ENCODE measurements at places on chromosomes 6 and 20. TPM values are rescaled to one million over a fixed set of nuclear protein-coding genes. Genes with fewer than 3 reads are reported as not detected.

- H3K4me1 ChIP-seq = no peaks in the 10 kb centered on the region
- no peak for DNase-seq
- H3K27me3 ChIP-seq = no peaks in the 10 kb centered on the region
- H3K4me3 ChIP-seq = no peak overlapping the region
- H3K36me3 ChIP-seq = no peaks in the 10 kb centered on the region
Measured at GRCh38 chr6:107504270-107505026, 14.5 kb downstream of the SOBP start.

The MUC21 gene
- polyA plus RNA-seq = not detected

The SIM1 gene
- not detected for polyA plus RNA-seq

DNA sequence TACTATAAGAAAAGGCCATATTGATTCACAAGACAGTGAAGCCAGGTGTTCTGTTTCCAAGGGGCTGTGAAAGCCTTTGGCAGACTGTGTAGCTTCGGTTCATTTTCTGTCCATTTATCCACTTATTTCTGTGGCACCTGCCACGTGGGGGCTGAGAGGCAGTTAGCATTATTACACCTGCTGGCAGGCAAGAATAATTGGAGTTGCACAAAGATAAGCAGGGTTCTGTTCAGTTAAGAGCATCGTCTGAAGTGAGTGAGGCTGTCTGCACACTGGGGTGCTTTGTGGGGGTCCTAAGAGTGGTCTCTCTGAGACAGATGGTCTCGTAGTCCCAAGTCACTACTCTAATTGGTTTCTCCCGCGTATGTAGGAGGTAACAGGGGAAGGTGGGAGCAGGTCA lies 60.6 kb upstream of the CCN6 start:
- DNase-seq = no peak
- H3K36me3 ChIP-seq = no peaks in the 10 kb centered on the region
- no peaks in the 10 kb centered on the region for H3K27me3 ChIP-seq
- no peak overlapping the region for H3K27ac ChIP-seq
- H3K4me1 ChIP-seq = peaks cover 78% of the 10 kb centered on the region

GRCh38 chr20:49482621-49483017 lies at the start of gene KCNB1:
KCNB1 (minus strand) TSS chr20:49482668; CDS start chr20:49482480, 188 bp downstream.
- H3K27me3 ChIP-seq = peaks cover 18% of the 10 kb centered on the region
- no peak within 1 kb of the TSS for H3K27ac ChIP-seq
- DNase-seq = peak; percentile 56

DNA sequence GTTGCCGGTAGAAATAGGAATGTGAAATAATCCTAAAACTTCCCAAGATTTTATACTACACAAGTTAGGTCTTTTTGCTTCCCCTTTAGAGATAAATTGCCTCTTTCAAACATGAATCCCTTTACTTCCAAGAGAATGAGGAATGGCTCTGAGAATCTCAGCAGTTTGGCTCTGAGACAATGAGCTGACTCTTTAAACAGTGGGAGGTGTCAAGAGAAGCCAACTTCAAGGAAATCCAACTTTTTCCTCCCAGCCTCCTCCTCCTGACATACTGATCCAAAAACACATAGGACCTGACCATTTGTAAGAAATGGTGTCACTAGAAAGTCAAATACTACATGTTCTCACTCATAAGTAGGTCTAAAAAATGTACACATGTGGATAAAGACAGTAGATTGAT lies 154.2 kb downstream of the ALDH8A1 start:
- DNase-seq = no peak
- no peaks in the 10 kb centered on the region for H3K4me1 ChIP-seq
- H3K4me3 ChIP-seq = no peak overlapping the region
- no peak overlapping the region for H3K27ac ChIP-seq

The SYNJ2 gene
- polyA plus RNA-seq = 8.7 TPM

The GPR63 gene
- 0.12 TPM for polyA plus RNA-seq

GRCh38 chr6:150719831-150720230 lies 120.1 kb downstream of the PLEKHG1 start:
- H3K27ac ChIP-seq = no peak overlapping the region
- H3K36me3 ChIP-seq = no peaks in the 10 kb centered on the region
- H3K27me3 ChIP-seq = no peaks in the 10 kb centered on the region
- H3K4me1 ChIP-seq = no peaks in the 10 kb centered on the region
- no peak for DNase-seq
- no peak overlapping the region for H3K4me3 ChIP-seq

DNA sequence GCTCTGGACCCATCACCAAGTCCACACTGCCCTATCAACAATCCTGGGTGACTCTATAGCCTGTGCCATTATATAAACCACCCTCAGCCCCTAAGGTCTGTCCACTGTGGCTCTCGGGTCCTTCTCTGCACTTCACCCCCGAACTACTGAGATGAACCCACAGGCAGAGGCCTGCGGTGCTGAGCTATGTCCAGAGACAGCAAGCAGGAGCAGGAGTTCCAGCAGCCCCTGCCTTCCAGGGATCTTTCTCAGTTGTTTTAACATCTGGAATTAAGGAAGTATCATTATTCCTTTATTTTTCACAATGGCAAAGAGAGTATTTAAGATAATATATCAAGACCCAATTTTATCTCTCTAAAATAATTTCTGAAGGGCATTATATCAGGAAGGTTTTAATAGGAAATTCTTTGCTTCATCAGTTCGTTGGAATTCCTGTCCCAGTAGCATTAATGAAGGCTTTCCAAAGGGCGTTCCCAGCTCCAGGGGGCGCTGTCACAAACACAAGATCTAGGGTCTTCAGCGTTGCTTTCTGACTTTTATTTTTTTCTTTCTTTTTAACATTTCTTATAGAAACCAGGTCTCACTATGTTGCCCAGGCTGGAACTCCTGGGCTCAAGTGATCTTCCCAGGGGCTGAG lies 27.3 kb downstream of the RRBP1 start:
- H3K27me3 ChIP-seq = no peaks in the 10 kb centered on the region
- H3K27ac ChIP-seq = no peak overlapping the region
- H3K36me3 ChIP-seq = no peaks in the 10 kb centered on the region
- H3K4me1 ChIP-seq = no peaks in the 10 kb centered on the region

The ZNF512B gene
- polyA plus RNA-seq = 1.0 TPM

DNA sequence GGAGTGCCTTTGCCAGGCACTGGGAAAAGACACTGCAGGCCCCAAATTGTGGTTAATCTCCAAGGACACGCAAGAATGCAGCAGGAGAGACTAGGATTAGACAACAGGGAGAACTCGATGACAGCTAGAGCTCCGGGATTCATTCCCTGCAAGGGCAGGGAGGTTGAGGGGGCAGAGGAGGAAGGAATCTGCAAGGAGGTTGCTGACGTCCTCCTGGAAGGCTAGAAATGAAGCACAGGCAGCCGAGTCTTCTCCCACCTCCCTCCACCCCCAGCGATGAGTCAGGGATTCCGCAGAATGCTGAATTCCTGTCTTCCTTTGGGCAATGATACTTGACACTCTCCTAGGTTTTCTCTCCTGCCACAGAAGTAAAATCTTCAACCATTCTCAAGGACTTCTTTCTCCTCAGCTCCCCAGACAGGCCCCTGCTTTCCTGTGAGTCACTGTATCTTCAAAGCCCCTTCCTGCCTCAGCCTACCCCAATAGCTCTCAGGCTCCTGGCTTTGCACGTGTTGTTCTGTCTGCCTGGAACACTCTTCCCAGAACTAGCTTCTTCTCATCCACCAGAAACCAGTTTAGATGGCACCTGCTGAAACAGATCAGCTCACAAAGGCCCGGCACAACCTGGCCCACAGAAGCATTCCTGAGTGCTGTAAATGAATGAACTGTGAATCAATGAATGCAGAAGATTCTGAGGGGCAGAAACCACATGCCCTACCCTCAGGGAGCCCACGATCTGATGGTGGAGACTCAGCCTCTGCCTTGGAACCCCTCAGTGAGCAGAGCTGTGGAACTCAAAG lies 85.6 kb downstream of the MRPL14 start:
- H3K27me3 ChIP-seq = no peaks in the 10 kb centered on the region
- no peak for DNase-seq
- no peaks in the 10 kb centered on the region for H3K4me1 ChIP-seq

The AIG1 gene
- polyA plus RNA-seq = 17.3 TPM

GRCh38 chr6:47741807-47742206 lies 40.0 kb upstream of the OPN5 start:
- H3K27me3 ChIP-seq = no peaks in the 10 kb centered on the region
- H3K4me3 ChIP-seq = no peak overlapping the region
- no peaks in the 10 kb centered on the region for H3K4me1 ChIP-seq

- no peak overlapping the region for H3K4me3 ChIP-seq
- H3K27me3 ChIP-seq = no peaks in the 10 kb centered on the region
- H3K27ac ChIP-seq = no peak overlapping the region
- no peaks in the 10 kb centered on the region for H3K4me1 ChIP-seq
- no peak for DNase-seq
Measured at GRCh38 chr6:139334806-139335446, 39.5 kb downstream of the CITED2 start.

The OPRL1 gene
- 0.49 TPM for polyA plus RNA-seq

- H3K4me1 ChIP-seq = no peaks in the 10 kb centered on the region
- no peak for DNase-seq
- no peak overlapping the region for H3K4me3 ChIP-seq
- H3K27ac ChIP-seq = no peak overlapping the region
- no peaks in the 10 kb centered on the region for H3K36me3 ChIP-seq
Measured at GRCh38 chr6:84103029-84103428, 69.5 kb downstream of the MRAP2 start.

The USP49 gene
- 0.59 TPM for polyA plus RNA-seq

- H3K27ac ChIP-seq = no peak overlapping the region
- no peak overlapping the region for H3K4me3 ChIP-seq
- no peak for DNase-seq
- H3K4me1 ChIP-seq = no peaks in the 10 kb centered on the region
- no peaks in the 10 kb centered on the region for H3K27me3 ChIP-seq
Measured at GRCh38 chr6:6494677-6495076, 93.8 kb upstream of the LY86 start.

The RSPH3 gene
- polyA plus RNA-seq = 3.3 TPM

DNA sequence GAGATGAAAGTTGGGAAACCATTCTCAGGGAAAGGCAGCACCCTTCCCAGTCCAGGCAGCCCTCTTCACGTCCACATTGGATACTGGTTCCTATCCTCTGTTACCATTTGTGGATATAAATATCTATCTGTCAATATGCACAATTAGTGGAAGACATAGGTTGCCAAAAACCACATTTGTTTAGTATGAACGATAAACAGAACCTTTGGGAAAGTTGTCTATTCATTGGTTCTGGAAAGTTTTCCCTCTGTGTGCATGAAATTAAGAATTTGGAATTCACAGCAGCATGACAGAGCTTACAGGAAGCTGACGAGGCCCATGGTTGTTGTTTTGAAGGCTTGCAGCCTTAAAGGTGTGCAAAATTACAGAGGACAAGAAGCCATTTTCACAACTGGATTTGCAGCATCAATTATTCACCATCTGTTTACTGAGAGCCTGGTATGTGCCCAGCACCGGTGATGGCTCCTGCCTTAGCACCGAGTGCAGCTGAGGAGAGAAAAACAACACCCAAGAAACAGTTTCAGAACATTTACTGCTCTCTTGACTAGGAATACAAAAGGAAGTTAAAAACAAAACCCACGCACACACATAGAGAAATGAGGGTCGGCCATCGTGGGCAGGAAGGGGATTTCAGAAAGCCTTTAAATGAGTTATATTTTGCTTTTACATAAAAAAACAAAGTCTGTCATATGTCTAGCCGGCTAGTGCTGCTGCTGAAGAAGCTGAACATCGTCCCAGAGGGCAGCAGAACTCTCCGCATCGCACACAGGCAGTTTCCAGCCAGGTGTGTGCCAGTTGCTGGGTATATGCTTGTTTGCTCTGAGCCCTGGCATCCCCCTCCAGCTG lies 319.6 kb downstream of the FARS2 start:
- H3K4me3 ChIP-seq = no peak overlapping the region
- no peak overlapping the region for H3K27ac ChIP-seq
- H3K4me1 ChIP-seq = peaks cover 7% of the 10 kb centered on the region

The SLC16A10 gene
- polyA plus RNA-seq = 2.2 TPM

- peak; percentile 58 for DNase-seq
- peak overlapping the region; percentile 47 for H3K27ac ChIP-seq
- H3K4me3 ChIP-seq = peak overlapping the region; percentile 12
- no peaks in the 10 kb centered on the region for H3K36me3 ChIP-seq
Measured at GRCh38 chr20:3420211-3420707, 12.8 kb upstream of the DNAAF9 start.

The RIPOR2 gene
- polyA plus RNA-seq = 427 TPM

DNA sequence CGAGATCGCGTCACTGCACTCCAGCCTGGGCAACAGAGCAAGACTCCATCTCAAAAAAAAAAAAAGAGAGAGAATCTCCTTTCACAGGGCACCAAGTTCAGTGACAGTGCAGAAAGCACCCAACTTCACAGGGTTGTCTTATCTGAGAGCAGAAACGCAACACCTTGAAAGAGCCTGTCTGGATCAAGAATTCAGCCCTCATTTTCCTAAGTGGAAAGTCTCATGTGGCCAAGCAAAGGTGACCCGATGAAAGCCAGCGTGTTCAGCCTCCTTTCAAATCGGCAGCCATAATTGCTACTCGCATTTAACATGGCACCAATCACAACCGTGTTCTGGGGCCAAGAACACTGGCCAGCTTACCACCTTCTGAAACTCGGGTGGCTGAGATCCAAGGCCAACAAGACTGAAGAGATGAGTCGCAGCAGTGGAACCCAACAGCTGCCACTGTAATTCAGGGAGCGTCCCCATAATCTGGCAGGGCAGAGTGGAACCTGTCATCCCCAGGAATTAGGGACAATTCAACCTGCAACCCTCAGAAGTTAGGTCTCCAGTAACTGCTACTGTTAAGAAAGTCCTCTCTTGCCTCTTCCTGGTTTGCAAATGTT lies 536.7 kb upstream of the JARID2 start:
- no peaks in the 10 kb centered on the region for H3K27me3 ChIP-seq
- no peaks in the 10 kb centered on the region for H3K36me3 ChIP-seq
- DNase-seq = no peak
- H3K4me1 ChIP-seq = no peaks in the 10 kb centered on the region

The HSF2 gene
- 15.5 TPM for polyA plus RNA-seq

The C6orf15 gene
- polyA plus RNA-seq = not detected

- no peaks in the 10 kb centered on the region for H3K27me3 ChIP-seq
- peaks cover 47% of the 10 kb centered on the region for H3K4me1 ChIP-seq
- no peaks in the 10 kb centered on the region for H3K36me3 ChIP-seq
Measured at GRCh38 chr20:44217342-44218092, 6.9 kb upstream of the OSER1 start.

DNA sequence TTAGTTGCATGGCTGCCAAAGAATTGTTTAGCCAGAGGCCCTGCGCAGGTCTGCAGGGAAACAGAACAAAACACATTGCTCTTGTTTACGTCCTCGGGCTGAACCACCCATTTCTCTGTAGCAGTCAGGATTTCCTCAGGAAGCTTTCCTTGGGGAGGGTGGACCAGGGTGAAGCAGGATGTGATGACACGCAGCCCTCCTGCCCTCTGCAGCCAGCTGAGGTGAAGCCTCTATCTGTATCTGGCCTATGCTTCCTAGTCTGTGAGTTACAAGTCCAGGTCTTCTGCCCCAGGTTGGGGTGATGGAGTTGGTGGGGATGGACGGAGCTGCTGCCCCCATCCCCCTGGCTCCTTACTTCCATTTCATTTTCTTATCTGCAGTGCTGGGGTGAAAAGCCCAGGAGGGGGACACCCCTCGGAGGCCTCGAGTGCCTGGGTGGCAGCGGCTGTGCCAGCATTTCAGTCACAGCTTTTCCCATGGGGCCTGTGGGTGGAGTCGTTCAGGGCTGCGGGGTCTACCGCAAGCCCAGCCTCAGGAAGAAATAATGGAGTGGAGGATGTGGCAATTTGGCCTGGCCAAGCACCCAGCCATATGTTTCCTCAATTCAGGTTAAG lies 24.9 kb downstream of the SASH1 start:
- no peak for DNase-seq
- no peak overlapping the region for H3K27ac ChIP-seq
- H3K4me1 ChIP-seq = no peaks in the 10 kb centered on the region
- no peak overlapping the region for H3K4me3 ChIP-seq
- H3K36me3 ChIP-seq = no peaks in the 10 kb centered on the region

The RAB44 gene
- not detected for polyA plus RNA-seq

Measured in CD8-positive, alpha-beta memory T cell (primary cell).